ENCODE measurements at places on chromosomes 5 and 9.

DNA sequence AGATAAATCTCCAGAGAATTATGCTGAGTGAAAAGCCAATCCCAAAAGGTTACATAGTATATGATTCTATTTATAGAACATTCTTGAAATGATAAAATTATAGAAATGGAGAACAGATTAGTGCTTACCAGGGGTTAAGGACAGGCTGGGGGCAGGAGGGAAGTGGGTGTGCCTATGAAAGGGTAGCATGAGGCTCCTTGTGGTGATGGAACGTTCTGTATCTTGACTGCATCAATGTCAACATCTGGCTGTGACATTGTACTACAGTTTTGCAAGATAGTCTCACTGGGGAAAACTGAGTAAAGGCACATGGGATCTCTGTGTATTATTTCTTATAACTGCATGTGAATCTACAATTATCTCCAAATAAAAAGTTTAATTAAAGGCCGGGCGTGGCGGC lies 22.3 kb downstream of the ORM2 start:
- DNase-seq: no peak

DNA sequence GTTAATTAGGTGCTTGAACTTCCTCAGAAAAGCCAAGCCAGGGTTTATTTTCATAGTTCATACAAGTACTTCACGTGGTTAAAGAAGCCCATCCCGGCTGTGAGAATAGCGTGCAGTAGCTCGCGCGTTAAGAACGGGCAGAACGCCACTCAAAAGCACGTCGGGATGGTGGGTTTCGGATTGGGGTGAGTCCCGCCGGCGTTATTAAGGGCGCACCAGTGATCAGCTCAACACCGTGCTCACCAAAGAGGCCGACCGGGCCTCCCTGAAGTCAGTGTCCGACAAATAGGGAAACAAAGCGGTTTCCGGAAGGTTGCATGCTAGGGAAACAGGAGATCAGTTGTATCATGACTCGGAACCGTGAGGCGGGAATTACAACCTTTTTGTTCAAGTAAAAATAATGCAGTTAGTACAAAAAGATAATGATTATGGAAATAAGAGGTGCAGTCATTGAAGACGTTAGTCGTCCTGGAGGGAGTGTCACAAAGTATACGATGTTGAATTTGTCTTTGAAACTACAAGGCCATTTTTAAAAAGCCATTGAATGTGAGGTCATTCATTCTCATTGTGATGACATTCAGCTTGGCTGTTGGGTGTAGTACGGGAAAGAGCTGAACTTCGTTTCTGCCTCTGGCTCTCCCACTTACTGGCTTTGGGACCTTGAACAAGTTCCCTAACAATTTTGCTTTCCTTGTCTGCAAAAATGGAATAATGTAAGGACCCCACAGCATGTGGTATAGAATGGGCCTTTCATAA lies 992 bp downstream of the SETD9 start:
- DNase-seq: peak; percentile 23

DNA sequence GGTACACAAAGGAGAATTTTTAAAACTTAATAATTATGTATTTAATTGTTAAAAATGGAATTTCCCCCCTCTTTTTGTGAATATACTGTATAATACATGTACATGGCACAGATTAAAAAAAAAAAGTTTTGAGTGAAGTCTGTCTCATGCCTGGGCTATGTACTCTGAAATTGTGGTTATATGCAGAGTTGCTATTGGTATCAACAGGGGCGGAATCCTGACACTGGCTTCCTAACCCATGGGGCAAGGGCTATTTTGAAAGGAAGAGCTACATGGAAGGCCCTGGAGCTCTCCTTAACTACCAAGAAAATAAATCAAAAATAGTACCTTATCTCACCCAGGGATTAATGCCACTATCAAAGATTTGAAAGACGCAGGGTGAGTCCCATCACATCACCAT lies 865 bp upstream of the FAM193B start:
- DNase-seq: no peak

DNA sequence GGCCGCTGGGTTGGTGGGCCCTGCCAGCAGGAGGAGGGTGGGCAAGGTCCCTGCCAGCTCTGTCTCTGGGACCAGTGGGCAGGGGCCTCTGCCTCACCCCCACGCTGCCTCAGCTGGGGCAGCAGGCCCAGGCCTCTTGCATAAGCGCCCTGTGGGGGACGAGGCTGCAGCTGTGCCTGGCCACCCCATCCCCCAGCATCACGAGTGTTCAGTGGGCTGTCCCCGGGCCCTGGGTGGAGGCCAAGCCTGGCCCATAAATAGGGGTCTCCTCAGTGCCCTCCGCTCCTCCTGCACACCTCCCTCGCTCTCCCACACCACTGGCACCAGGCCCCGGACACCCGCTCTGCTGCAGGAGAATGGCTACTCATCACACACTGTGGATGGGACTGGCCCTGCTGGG lies at the start of gene PTGDS:
Gene PTGDS, plus strand, starts transcription at position 282 of the 400 bp plus-strand sequence. Its CDS starts 75 bp downstream, at position 357.
- DNase-seq: no peak

GRCh38 chr9:97431549-97432143 lies 19.8 kb downstream of the TDRD7 start:
- DNase-seq: no peak

GRCh38 chr9:87557996-87558395 lies 60.3 kb downstream of the DAPK1 start:
- no peak for DNase-seq

DNA sequence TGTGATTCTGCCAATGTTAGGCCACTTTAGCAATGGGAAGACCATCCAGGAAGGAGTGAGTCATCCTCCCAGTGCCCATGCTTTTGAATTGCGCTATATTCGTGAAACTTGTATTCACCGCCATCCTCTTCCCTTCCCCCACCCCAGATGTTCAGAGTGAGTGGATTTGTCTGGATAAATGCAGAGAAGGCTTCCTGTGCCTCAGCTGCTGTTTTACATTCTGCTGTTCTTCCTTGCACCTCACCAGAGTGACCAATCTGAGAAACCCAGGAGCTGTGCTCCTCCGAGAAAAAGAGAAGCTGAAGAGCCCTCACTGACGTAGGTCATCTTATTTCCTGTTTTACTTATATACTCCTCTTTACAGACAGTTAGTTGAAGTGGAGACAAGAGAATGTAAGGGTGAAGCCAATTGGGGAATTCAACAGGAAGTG lies 24.6 kb upstream of the SVEP1 start:
- no peak for DNase-seq

- DNase-seq: no peak
Observed at GRCh38 chr5:135242021-135242865, 156.8 kb downstream of the MACROH2A1 start.

- DNase-seq: no peak
Observed at GRCh38 chr5:775961-776861, 8.3 kb downstream of the ZDHHC11B start.

DNA sequence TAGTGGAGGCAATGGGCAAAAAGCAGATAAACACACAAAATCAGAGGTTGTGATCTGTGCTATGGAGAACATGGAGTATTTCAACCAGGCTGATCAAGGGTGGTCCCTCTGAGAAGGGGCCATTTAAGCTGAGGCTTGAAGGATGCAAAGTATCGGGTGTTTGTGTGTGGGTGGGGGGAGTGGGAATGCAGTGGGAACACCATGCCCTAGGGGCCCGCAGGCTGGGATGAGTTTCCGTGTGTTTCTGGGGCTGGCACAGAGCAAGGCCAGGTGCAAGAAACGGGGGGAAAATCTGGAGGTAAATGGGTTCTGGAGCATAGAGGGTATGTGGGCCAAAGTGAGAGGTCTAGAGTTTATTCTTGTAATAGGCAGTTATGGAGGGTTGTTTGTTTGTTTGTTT lies 13.8 kb upstream of the LARP1 start:
- no peak for DNase-seq

DNA sequence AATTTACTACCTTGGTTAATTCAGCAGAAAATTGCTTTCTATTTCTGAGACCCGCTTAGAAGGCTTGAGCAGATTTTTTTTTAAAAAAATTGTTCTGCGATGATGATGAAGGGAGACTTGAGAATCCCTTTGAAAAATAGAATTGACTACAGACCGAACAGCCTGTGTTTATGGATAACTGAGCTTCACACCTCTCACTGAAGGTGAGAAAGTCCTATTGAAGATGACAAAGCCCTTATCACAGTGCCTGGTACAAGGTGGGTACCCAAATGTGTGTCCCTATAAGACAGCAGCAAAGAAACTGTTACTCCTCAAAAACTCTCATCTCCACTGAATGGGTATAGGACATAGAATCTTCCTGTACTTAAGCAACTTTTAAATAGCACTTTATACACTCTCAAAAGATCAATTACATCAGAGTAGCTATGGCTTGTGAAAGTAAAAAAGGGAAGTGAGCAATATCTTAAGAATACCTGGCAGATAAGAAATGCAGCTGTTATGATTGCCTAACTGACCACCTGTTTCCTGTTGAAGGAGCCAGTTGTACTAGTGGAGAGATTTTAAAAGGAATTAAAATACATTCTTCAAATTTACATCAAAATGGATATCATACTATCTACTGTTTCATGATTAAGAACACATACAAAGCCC lies 419.7 kb downstream of the CHSY3 start:
- DNase-seq: no peak

GRCh38 chr9:86275962-86276361 lies 6.4 kb downstream of the ISCA1 start:
- DNase-seq: no peak

DNA sequence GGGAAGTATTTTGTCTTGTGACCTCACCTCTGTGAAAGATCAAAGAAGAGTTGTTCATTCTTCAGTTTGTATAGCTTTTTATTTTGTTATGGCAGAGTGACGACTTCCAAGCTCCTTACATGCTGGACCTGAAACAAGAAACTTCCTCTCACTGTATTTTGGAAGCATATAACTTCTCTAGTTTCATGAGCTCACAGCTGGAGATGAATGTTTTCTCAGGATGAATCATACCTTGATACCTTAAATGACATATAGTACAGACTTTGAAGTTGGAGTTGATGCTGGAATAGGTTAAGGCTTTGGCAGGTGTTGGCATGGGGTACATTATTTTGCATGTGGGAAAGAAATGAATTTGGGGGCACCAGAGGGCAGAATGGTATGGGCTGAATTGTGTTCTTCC lies 112.5 kb downstream of the SLC25A46 start:
- DNase-seq: no peak

DNA sequence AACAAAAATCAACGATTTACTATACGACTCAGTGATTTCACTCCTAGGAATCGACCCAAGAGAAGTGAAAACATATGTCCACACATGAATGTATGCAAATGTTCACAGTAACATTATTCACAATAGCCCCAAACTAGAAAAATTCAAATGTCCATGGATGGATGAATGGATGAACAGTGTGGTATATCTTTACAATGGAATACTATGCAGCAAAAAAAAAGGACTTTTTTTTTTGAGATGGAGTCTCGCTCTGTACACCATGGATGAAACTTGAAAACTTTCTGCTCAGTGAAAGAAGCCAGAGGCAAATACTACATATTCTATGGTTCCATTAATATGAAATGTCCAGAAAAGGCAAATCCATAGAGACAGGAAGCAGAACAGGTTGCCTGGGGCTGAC lies 233.8 kb downstream of the ROR2 start:
- DNase-seq: no peak

GRCh38 chr9:14096258-14096922 lies 217.6 kb downstream of the NFIB start:
- no peak for DNase-seq

GRCh38 chr9:86242071-86242470 lies 17.4 kb downstream of the C9orf153 start:
- DNase-seq: no peak

DNA sequence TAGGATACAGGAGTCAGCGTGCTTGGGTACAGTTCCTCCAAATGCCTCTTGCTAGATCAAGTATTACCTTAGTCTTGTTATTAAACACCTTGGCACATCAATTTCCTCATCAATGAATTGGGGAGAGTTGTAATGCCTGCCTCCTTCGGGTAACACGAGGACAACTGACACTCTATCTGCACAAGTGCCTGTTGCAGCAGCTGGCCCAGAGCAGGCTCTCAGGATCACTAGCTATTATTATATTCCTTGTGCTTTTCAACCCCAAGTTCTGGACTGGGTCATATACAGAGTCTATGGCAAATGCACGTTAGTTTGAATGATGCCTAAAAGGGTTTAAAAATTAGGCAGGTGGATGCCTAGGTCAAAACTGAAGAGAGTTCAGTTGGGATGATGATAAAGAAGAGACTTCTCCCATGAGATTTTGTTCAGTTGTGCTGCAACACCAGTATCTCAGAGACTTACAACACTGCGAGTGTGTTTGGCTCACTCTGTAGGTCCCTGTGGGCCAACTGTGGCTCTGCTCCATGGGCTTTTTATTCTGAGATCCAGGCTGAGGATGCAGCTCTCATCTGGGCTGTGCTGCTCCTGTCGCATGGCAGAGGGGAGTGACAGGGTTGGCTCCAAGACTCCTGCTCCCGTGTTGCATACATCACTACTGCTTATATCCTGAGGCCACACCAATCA lies 41.1 kb upstream of the TEX48 start:
- no peak for DNase-seq

- no peak for DNase-seq
Observed at GRCh38 chr9:22240619-22241018, 206.0 kb upstream of the DMRTA1 start.

DNA sequence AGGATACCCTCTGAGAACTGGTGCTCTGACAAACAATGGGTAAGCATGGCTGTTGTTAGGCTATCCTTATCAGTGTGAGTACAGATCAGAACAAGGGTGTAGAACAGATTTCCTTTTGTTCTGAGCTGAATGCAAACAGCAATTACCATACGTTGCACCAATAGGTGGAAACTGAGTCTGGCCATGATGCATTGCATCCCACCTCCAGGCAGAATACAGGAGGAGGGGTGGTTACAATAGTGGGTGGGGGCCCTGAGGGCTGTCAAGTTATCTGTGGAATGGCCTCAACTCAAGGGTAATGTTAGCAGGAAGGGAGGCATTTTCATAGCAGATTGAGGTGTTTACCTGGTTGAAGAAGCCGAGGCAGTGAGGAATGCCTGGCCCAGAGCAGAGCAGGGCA lies 54.3 kb upstream of the GLRX start:
- no peak for DNase-seq

GRCh38 chr5:96565582-96566265 lies 96.5 kb upstream of the CAST start:
- DNase-seq: no peak

DNA sequence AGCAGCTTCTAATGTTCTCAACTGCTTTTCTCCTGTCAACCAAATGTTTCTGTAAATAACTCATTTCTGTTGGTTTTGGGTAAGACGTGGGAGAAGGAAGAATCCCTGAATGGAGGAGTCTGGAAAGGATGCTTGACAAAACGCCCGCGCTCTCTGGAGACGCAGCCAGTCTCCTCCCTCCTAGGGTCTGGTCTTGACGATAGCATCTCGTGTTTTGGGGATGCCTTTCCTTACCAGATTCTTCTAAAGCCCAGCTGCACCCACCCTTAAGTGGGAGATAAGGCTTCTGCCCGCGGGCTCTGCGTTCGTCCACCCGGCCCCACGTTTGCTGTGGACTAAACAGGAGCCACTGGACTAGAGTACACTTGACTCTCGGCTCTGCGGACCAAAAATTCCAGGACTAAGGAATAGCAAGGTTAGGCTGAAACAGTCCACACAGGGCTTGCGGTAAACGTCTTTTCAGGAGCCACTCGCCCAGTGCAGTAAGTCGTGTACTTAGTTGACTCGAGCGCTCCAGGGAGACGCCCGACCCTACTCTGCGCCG lies 491 bp upstream of the CTSL start:
- DNase-seq: no peak

- no peak for DNase-seq
Observed at GRCh38 chr9:26561928-26562327, 330.7 kb downstream of the CAAP1 start.

- no peak for DNase-seq
Observed at GRCh38 chr9:28967226-28967625, 1393.9 kb upstream of the C9orf72 start.
